Left forelimb (tissue), 1 donor: ENCODE measurements at places on chromosomes 6 and 20.

DNA sequence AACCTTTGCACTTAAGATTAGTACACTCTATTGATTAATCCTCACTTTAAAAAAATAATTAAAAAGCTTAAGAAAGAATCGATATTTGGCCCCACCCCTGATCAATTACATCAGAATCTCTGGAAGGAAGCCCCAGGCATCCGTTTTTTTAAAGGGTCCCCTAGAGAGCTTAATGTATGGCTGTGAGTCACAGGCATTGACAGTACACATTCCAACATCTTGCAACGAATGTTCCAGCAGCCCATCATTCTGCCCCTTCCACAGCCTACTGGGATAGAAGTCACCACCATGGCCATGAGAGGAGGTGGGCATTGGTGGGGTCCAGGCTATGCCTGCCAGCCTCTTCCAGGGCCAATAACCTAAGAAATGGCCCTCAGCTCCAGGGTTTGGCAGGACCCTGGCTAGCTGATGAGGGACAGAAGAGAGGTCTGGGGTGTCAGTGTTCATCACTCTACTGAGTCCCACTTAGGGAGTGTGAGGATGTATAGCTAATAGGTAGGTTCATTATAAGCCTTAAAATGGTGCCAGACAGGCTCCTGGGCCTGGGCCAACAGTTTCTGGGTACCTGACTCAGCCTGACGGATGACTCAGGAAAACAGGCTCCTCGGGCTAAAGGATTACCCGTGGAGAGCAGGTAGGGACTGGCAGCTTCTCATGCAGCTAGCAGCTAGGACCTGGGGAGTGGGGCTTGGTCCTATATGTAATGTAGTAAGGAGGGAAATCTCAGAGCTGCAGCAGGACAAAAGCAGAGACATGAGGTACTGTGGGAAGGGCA lies 40.4 kb downstream of the MDGA1 start:
- no peak for DNase-seq

GRCh38 chr6:9576521-9576920 lies 838.4 kb downstream of the TFAP2A start:
- no peak for DNase-seq

DNA sequence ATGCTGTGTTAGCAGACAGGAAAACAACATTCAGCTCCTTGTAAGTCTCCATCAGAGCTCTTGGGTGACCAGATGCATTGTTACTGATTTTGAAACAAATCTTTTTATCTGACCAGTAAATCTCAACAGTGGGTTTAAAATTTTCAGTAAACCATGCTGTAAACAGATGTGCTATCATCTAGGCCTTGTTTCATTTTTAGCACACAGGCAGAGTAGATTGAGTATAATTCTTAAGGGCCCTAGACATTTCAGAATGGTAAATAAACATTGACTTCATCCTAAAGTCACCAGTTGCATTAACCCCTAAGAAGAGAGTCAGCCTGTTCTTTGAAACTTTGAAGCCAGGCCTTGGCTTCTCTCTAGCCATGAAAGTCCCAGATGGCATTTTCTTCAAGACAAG lies 237.2 kb upstream of the BMP2 start:
- DNase-seq, result no peak

DNA sequence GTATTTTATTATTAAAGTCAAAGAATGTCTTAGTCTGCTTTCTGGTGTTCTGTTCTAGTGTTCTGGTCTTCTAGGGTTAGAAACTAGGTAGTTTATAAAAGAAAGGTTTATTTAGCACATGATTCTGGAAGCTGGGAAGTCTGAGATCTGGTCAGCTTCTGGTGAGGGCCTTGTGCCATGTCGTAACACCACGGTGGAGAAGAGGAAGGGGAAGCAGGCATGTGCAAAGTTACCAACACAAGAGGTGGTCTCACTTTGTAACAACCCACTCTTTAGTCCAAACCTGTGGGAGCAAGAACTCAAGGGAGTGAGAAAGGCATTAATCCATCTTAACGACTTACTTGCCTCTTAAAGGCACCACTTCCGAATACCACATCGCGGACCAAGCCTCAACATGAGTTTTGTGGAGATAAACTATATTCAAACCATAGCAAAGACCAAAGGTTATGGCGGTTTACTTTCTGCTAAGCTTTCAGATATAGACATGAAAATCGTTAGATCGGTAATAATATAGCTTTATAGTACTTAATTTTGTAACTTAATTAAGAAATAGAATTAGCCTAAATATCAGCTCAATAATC lies 99.4 kb downstream of the NCOA3 start:
- no peak for DNase-seq

DNA sequence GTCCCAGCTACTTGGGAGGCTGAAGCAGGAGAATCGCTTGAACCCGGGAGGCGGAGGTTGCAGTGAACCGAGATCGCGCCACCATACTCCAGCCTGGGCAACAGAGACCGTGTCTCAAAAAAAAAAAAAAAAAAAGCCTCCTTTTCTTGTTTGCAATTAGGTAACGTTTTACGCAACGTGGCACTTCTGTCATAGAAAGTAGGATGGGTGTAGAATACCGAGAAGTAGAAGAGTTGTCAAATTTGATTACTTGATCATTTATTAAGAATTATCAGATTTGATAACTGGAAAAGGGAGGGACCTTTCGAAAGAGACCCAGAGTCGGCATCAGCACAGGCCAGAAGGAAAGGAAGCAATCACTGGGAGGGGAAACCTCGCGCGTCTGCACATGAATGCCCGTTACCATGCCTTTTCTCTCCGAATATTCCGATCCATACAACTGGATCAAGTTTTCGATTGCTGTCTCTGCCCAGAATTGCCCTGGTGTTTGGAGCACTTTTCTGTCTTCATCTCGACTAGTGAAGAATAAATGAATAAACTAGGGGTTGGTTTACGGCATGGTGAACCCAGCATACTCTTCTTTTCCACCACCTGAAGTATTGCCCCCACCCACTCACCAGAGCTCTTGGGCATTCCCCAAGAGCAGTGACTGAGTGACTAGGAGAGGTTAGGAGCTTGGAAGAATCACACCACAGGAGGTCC lies 4.5 kb upstream of the TFAP2D start:
- DNase-seq, result no peak

GRCh38 chr6:11738661-11739375 lies 39.8 kb downstream of the ADTRP start:
- no peak for DNase-seq

DNA sequence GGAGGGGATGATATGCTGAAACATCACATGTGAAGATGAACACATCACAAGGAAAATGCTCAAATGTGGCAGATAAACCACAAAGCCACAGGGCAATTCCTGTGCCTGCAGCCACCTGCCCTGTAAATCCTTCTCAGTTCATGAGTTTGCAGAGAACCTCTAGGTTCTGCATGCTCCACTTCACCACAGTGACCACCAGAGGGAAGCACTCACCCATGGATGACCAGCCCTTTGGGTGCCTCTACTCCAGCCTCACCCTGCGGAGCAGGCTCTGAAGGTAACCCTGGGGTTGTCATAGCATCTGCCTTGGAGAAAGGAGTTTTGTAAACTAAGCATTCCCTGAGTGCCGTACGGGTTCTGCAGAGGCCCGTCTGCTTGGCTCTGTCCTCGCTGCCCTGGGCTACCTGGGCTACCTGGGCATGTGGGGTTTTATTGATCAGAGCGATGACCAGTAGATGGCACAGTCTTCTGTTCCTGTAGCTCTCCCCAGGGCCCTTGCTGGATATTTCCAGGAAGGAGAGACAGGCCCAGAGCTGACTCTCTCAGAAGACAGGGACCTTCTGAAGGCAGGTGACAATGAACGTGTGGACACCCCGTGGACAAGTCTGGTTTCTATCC lies 31.7 kb upstream of the CST1 start:
- DNase-seq, result no peak

DNA sequence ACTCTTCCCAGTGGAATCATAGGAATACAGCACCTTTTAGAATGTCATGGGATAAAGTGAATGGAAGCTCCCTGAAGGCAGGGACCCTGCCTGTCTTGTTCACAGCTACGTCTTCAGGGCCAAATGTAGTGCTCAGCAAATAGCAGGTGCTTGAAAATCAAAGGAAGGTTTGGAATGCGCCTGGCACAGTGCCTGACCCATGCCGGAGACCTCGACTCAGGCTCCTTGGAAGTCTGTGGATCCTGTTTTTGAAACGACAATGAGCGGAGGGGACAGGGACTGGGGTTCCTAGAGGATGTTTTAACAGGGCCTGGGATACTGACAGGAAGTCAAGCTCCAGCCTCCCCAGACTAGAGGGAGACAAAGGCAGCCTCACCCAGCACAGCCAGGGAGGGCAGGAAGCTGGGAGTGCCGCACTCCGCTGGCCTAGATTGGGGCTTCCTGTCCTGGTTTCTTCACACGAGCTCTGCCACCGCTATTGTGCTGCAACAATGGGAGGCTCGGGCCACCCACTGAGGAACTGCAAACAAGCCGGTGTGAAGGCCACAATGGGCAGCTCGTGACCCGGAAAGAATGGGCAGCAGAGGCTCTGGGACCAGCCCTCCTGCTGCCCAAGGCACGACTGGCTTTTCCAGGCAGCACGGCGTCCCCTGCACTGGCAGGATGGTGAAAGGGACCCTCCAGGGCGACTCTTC lies 76.7 kb downstream of the PREX1 start:
- no peak for DNase-seq

DNA sequence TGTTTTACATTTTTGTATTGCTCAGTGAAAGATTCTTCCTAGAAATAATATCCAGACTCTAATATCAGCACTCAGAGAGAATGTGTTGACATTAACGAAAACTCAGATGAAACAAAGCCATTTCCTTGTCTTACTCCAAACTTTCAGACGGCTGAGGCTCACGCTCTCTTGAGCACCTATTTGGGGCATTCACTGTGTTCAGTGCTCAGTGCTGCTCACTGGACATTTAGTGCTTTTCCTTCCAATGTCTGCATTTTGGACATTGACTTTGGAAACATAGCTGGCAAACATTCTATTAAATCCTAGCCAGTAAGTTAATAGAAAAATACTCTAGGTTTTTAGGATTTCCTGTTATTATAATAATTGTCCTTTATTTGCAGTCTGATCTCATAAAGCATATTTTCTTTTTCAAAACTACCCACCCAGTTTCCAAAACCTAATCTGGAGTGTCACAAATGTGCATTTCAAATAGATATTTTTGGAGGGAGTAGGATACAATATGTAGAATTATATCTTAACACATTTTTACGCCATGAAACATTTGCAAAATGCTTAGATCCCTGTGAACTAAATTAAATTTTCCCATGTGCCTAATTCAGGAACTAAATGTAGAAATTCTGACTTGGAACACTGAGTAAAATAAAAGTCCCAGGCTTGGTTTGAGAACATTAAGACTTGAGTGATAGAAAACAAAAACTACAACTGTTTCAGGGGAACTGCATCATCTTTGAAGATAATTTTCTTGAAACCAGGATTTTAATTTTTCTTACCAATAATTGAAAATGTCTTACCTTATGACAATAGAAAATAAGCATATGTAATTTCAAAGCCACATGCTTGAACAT lies 91.7 kb upstream of the B3GAT2 start:
- DNase-seq, result no peak

- DNase-seq, result no peak
Observed at GRCh38 chr6:30530014-30530413, 26.3 kb downstream of the GNL1 start.

GRCh38 chr6:116450769-116451740 lies 10.1 kb upstream of the CALHM6 start:
- no peak for DNase-seq
